ENCODE measurements at places on chromosomes 1 and 21.

- no peak for DNase-seq
Observed at GRCh38 chr1:216723274-216723780, at the start of gene ESRRG. TSS of gene ESRRG (minus strand) at chr1:216723429. CDS start at chr1:216723299, 130 bp downstream.

DNA sequence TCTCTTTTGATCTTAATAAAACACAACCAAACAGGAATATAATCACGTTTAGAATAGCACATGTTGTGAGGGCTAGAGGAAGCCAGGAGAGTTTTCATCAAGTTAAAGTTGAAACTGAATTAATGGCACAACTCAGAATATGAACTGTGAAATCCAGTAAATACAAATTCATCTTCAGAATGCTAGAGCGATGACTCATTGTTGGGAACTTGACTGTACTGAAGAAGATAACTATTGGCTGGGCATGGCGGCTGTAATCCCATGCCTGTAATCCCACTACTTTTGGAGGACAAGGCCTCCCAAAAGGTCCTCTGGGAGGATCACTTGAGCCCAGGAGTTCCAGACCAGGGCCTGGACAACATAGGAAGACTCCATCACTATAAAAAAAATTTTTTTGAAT is 8.8 kb downstream of the SYF2 start:
- no peak for DNase-seq

DNA sequence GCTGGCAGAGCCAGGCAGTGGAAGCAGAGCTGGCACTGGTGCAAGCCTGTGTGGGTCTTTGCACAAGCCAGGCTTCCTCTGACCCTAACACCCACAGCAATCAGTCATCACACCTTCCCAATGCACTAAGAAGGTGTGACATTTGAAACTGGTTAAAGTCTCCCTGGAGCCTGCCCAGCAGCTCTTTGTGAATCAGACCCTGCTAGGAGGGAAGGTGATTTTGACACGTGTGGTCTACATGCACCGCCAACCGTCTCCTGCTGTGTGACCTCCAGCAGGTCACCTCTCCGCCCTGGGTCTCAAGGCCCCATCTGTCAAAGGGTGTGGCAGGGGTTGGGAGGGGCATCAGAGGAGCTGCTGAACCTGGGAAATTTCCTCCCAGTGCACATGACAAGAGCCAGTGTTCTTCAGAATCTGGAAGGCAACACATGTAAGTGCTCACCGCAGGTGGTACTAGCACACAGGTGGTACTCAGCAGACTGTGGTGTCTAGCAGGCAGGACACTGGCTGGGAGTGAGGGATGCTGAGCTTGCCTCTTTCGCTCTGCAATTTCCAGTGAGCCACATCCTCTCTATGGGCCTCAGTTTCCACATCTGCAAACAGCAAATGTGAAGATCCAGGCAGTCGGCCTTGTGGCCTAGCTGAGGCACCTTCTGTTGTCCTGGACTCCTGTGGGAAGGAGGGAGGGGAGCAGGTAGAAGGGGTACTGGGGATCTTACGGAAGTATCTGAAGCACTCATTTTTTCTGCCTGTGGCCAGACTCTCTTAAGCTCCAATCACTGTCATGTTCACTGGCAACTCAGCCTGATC is 123.2 kb downstream of the DMRTB1 start:
- no peak for DNase-seq

- no peak for DNase-seq
Observed at GRCh38 chr1:205186191-205186590, 25.3 kb downstream of the DSTYK start.

- no peak for DNase-seq
Observed at GRCh38 chr1:17098446-17099317, 20.6 kb downstream of the PADI2 start.

DNA sequence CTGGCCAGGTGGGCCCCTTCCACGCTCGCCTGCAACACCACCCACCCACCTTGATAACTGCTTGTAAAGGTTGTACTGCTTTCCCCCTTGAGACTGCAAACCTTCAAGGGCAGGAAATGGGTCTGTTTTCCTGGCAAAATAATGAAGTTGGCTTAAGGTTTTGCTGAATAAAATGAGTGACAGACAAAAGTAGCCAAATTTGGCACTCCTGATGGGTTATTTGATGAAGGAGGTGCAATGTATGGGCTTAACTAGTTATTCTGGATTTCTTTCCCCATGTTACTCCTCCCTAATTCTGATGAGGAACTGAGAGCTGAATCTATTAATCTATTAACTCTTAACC is 14.6 kb upstream of the HLCS start:
- no peak for DNase-seq

DNA sequence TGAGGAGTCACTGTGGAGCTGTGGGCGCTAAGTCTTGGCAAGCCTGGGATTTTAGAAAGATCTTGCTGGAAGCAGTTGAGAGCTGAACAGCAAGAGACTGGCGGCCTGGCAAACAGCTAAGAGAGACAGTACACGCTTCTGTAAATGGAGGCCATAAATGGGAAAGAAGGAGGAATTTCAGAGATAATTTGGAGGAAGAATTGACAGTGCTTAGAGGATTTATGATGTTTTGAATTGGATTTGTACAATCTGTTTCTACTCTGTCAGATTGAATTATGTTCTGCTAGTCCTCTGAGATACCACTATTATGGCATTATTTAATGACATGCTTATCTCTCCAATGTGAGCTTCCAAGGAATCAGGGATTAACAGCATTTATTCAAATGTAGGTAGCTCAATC is 50.1 kb downstream of the ABCA4 start:
- no peak for DNase-seq

DNA sequence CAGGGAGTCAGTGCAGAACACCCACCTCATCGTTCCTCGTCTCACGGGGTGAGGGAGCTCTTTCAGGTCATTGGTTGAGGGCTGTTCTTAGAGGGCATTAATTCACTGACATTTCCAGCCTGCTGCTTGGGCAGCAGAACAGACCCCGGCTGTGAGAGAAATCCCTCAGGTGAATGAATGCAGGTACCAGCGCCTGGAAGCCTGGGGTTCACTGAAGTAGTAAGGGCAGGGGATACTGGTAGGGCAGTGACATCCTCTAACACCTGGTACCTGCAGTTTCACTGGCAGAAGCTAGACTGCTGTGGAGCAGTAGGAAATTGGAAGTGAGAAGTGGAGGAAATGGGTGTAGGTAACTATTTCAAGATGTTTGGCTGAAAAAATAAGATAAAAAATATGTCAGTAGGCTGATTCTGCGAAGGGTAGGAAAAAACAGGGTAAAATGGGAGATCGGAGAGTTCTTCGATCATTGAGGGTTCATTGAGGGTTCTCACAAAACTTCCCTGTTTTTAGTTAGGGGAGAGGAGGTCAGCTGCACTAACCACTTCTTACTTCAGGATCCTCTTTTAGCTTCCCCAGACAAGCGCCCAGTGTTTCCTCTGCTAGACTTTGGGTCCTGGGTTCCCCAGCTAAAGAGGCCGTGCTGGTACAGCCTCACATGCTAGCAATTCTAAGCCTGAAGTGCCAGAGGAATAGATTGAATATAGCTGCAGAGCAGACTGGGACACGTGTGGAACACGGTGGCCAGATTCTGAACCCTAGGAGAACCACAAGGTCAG is 55.2 kb downstream of the RNF220 start:
- DNase-seq = no peak

DNA sequence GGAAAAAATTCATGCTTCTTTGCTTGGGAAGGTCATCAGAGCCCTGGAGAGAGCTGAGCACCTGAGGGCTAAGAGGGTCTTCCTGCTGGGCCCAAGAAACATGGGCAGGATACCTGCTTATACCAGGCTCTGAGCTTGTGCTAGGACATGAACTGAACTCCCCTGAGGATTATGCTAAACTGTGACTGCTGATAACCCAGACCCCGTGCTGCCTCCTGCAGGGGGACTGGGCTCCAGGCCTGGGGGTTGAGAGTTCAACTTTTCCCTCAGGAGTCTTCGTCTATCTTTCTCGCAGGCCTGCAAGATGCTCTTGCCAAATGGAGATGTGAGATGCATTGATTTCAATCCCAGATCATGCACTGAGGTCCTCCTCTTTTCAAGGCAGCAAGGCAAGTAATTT is 368.5 kb downstream of the HHAT start:
- DNase-seq = no peak

- no peak for DNase-seq
Observed at GRCh38 chr1:39733161-39733560, 5.5 kb upstream of the PPIE start.

DNA sequence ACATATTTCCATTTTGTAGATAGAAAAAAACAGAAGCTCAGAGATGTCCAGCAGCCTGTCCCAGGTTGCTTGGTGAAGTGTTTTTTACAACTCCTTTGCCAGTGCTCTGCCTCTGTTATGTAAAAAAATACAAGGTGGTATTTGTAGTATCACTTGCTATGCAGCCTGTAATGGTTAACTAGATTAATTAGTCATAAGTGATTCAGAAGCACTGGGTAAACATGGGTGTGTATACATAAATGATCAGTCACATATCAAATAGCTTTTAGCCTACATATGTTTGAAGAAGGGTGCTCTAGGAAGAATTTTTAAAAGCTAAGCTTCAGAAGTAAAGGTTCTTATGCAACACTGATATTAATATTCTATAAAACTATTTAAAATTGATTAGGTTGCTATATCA is 70.0 kb upstream of the MAGI3 start:
- no peak for DNase-seq
